ENCODE measurements at places on chromosomes 11 and 22.

DNA sequence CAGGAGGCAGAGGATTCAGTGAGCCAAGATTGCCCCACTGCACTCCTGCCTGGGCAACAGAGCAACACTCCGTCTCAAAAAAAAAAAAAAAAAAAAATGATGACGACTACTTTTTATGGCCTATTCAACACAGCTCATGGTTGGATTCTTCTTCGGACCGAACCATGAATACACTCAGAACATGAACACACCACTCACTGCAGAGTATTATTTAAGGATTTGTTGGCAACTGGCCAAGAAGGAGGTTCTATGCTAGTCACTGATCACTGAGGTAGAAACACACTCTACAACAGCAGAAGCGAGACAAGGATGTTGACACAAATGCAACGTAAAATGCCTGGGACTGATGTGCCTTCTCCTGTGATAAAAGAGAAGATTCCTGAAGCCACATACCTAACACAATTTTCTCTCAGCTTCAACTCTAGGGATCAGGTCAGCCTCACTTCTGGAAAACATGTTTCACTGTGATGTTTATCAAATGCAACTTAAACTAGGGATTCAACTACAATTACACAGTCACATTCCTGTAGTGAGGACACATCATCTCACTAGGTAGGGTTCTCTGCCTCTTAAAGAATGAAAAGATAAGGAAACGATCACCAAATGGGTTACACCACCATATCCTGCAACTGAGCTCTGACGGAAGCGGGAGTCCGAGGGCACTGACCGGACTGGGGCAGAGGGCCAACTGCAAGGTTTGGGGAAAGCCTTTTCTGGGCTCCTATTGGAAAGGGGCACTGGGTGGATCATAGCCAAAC lies 82.5 kb downstream of the SGSM3 start:
- DNase-seq, result no peak

- DNase-seq, result no peak
Measured at GRCh38 chr22:20989323-20990138, 7.4 kb downstream of the LZTR1 start.

DNA sequence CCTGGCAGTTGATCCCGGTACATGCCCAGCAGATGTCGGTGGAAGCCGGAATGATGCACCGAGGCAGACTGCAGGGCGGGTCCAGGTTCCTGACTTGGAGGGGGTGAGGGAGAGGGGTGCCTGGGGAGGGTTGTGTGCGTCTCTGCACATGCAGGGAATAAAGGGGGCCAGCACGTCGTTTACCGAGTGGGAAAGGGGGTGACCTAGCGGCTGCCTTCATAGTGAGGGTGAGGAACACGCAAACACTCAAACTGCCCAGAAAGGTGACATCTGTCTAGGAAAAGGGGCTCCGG lies 801.7 kb downstream of the TBC1D22A start:
- no peak for DNase-seq

GRCh38 chr11:7900686-7901085 lies 30.4 kb downstream of the OR10A6 start:
- no peak for DNase-seq

- peak; percentile 91 for DNase-seq
Measured at GRCh38 chr11:57649826-57650738, at the start of gene YPEL4. TSS of gene YPEL4 (minus strand) at chr11:57649912. CDS start at chr11:57647107, 2,805 bp downstream.

DNA sequence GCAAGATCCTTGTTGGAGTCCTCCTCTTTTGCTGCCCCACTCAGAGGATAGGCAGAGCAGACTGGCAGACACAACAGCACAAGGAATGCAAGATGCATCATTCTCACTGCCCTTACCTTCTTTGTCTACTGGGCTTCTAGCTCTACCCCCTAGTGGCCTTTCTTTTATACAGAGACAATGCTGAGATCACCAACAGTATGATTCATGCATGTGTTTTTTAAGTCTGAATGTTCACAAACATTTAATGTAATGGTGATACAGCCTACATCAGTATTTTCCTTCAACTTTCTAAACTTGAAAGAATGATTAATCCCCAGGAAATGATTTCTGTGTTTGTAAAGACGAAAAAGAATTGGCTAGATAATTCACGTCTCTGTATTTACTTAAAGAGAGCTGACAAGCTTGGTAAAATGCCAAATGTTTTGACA lies at the start of gene MMP10:
MMP10 (minus strand) TSS at position 138 of the 428 bp plus-strand sequence; CDS start at position 101, 37 bp downstream.
- no peak for DNase-seq

GRCh38 chr11:6301096-6301495 lies 19.2 kb downstream of the CAVIN3 start:
- DNase-seq, result no peak

- DNase-seq, result no peak
Measured at GRCh38 chr11:89504270-89504669, 13.1 kb upstream of the NOX4 start.

- no peak for DNase-seq
Measured at GRCh38 chr11:75188671-75189070, 37.8 kb downstream of the SLCO2B1 start.

- no peak for DNase-seq
Measured at GRCh38 chr11:94849839-94850238, 81.7 kb downstream of the AMOTL1 start.

DNA sequence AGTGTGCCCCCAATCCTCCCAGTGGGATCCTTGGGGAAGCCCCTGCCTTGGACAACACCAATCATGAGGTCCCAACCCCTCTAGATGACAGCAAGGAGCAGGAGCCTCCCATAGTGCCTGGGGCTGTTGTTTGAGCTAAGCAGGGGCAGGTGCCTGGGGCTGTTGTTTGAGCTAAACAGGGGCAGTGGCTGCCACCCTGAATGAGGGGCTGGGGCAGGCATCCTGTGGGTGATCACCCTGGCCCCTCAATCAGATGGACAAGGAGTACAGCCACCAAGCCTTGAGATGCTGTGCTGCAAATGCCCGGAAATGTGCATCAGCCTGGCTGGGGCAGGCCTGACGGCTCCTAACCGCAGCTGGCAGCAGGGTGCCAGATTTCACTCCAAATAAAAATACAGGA lies 66.7 kb downstream of the MYEOV start:
- DNase-seq, result no peak

GRCh38 chr11:105181100-105181499 lies 41.5 kb upstream of the CARD18 start:
- DNase-seq, result no peak

GRCh38 chr22:33299245-33299956 lies 241.2 kb upstream of the SYN3 start:
- no peak for DNase-seq

DNA sequence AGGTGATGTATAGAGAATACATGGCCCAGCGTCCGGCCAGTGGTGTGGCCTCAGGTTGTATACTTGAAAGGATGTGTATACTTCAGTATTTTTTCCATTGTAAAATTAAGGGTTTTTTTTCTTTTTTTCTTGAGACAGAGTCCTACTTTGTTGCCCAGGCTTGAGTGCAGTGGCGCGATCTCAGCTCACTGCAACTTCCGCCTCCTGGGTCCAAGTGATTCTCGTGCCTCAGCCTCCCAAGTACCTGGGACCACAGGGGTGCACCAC lies 15.8 kb downstream of the ZBTB16 start:
- DNase-seq, result no peak

- DNase-seq, result no peak
Measured at GRCh38 chr11:9187616-9188015, 77.5 kb downstream of the DENND5A start.

- DNase-seq, result peak; percentile 43
Measured at GRCh38 chr11:14645015-14645912, 1.7 kb downstream of the PDE3B start.

DNA sequence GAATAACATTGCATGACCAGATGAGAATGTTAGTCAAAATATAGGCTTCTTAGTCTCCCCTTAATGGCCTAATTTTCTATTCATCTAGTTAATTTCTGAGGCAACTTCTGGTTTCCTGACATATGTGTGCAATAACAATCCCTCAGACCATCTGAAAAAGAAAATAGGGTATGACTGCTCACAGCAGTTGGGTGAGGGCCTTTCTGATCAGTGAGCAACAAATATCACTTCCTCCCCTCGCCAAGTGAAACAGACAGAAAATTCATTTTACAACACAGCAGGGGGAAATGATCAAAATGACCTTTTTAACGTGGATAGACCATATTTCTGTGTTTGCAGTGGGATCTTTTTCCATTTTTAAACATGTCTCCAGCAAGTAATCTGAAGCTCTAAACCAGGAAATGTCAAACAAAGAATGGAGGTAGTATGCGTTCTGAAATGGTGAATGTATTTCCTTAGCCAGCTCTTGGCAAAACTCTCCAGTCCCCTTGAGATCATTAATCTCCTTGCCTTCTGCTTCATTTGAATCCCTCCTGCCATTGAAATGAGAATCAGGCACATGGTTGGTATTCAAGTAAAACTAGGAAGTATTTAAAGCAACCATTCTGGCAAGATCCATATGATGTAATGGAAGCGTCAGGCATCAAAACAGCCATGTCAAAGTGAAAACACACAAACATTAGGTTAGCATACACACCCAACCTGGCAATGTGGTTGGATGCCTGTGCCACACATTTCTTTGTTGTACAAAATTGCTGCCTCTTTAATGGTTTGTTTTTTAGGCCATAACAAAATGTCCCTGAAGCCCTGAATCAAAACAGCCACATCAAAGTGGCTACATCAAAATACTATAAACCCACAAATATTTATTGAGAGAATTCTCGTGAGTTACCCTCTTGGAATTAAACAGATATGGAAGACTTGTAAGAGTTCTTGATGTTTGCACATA lies 100.1 kb downstream of the SLC1A2 start:
- no peak for DNase-seq

DNA sequence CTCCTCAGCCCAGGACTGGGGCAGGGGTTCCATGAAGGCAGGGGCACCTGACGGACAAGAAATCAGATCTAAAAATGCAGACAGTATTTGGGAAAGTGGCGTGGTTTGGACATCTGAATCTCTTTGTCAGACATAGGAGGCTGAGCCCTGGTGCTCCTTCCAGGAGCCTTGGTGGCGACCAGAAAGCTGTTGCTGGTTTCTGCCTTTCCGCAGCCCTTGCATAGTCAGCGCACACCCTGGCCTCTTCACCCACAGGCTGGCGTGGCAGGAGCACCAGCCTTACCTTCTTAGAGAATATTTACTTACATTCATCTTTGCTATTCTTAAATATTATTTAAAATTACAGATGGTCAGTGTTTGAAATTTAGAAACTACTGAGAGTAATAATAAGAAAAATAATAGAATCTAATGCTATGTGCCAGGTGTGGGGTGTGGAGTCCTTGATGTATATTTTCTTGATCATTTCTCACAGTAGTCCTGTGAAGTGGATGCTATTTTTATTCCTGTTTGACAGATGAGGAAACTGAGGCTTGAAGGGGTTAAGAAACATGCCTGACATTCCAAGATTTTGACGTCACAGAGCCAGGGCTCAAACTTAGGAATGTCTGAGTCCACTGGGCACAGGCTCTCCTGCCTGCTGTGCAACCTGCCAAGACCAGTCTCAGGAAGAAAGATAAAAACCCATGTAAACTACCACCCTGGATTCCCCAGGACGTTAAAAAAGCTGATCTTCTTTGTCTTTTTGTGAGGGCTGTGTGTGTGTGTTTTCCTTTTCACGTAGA lies 51.6 kb downstream of the TBC1D22A start:
- no peak for DNase-seq

DNA sequence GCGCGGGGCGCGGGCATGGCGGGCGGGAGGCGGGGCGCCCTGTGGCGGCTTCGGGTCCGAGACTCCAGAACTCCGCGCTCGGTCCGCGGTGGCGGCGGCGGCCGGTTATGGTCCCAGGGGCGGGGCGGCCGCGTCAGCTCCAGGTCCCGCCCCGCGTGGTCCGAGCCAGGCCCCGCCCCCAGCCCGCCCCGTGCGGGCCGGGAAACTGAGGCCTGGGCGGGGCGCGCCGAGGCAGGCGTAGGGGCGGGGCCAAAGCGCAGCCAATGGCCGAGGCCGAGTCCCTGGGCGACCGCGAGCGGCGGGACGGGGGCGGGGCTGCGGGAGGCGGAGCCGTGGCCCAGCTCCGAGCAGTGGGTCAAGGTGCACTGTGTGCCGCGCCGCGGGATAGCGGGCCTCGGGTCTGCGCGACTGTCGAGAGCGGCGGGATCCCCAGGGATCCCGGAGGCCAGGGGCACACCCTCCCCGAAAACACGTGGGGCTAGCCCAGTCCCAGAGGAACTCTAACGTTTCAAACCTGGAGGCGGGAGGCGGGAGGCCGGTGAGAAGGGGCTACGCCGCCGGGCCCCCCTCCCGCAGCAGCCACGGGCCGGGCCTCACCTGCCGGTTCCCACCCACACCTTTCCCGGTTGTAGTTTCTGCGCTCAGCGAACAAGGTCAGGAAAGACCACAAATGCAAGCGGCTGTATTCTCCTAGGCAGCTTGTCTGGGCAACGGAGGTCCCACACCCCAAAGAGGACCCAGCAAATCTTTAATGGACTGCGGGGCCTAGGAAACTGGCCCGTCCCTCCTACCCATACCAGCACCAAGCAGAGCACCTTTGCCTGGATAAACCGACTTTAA lies at the start of gene SLC25A1:
SLC25A1 (minus strand) TSS at position 80 of the 840 bp plus-strand sequence; CDS start at position 17, 63 bp downstream.
- peak; percentile 89 for DNase-seq

GRCh38 chr22:46006379-46007002 lies 29.5 kb upstream of the WNT7B start:
- DNase-seq, result peak; percentile 84

GRCh38 chr22:37752189-37753087 lies 55.3 kb upstream of the GCAT start:
- DNase-seq, result no peak

GRCh38 chr11:64297699-64298358 lies 2.3 kb upstream of the CATSPERZ start:
- DNase-seq, result no peak

DNA sequence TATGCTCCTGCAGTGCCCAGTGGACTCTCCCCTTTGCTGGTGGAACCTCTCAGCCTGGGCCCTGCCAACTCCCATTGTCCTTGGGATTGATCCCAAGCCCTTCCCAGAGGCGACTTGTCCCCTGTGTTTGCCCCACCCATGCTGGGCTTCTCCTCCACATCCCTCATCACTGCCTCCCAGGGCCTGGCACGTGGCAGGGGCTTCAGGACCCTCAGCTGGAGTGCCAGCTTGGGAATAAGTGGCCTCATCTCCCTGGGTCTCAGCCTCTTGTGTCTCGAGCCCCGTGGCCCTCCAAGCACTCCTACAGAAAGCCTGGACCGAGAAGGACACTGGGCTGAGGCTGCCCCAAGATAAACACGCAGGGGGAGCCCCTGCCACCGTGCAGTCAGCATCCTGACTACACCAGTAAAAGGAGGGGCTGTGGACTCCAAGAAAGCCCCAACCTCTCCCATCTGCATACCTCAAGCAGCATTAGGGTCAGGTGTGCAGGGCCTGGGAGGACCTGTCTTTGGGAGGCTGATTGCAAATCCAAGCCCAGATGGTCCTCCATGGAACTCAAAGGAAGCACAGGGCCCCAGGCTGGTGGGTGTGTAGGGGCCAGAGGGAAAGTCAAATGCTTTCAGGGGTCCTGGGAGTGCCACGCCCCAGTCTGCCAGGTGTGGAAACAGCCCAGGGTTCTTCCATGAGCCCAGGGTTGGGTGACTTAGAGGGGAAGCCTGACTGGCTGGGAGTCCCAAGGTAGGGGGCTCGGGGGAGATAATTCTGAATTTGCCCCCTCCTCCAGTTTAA lies 9.5 kb upstream of the GNAZ start:
- no peak for DNase-seq

- no peak for DNase-seq
Measured at GRCh38 chr11:60077981-60078380, 10.5 kb upstream of the MS4A2 start.
